ENCODE measurements at places on chromosomes 6 and 20.

- no peak for DNase-seq
These were observed 67.5 kb upstream of the PRL start for GRCh38 chr6:22364306-22364705.

GRCh38 chr6:93319304-93319703, 100.1 kb downstream of the EPHA7 start:
- no peak for DNase-seq

GRCh38 chr6:122997541-122998150, 1.6 kb downstream of the CLVS2 start:
- DNase-seq, result peak; percentile 47

DNA sequence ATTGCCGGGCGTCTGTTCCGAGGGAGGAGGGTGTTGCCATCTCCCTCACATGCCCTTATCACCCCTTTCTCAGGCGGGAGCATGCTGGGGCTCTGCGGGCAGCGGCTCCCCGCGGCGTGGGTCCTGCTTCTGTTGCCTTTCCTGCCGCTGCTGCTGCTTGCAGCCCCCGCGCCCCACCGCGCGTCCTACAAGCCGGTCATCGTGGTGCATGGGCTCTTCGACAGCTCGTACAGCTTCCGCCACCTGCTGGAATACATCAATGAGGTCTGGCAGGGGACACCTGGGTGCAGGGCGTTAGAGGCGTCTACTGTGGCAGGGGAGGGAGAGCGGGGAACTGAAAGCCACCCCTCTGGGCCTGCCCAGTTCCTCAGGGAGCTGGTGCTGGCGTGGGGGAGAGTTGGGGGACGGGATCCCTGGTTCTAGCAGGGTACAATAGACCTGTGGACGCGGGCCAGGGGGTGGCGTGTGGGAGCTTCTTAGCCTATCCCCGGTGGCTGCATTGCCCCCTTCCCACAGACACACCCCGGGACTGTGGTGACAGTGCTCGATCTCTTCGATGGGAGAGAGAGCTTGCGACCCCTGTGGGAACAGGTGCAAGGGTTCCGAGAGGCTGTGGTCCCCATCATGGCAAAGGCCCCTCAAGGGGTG, 697 bp downstream of the PPT2 start:
- DNase-seq, result peak; percentile 52

DNA sequence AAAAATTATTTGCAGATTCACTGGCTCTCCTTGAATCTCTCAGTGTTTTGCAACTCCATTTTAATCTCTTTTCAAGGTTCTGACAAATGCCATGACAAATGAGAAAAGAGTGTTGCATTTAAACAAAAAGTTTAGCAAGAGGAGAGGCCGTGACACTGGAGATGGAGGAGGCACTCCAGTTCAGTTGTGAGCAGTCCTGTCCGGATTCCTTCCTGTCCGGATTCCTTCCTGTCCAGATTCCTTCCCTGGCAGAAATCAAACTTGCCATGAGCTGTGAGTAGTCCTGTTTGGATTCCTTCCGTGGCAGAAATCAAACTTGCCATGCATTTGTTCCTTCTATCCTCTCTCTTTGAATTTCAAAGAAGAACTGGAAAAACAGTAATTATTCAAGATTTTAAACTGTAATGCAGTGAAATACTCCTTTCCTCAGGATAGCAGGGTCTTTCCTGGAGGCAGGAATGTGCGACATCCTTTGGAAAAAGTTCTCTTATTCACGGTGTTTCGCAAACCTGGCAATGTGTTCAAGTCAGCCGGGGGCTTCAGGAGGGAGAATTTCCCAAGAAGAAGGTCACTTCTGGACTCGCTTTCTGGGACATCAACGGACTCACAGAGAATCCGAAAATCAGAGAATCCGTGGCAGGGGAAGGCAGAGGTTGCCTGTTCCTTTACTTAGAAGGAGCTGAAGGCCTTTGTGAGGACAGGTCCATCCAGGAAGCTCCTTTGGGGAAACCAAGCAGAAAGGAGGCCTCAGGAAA, 48.7 kb upstream of the DACT2 start:
- DNase-seq, result no peak

- no peak for DNase-seq
These were observed 26.8 kb upstream of the CLIC5 start for GRCh38 chr6:46042355-46042999.

DNA sequence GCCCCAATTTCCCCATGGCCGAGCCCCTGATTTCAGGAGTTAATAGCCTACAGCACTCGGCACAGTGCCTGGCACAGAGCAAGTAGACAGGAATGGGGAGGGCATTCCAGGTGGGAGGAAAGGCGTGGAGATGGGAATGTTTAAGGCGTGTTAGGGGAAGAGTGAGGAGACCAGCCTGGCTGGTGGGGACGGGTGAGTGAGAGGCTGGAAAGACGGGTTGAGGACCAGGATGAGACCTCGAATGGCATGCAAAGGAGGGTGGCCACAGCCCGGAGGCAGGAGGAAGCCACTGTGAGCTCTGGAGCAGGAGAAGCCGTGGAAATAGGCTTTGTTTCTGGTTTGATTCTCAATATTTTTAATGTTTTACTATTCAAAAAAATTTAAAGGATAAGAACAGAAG, 49.5 kb downstream of the CEBPB start:
- no peak for DNase-seq

GRCh38 chr20:11502061-11502460, 415.6 kb upstream of the BTBD3 start:
- DNase-seq, result no peak

GRCh38 chr6:152821525-152821924, 70.9 kb downstream of the VIP start:
- DNase-seq, result peak; percentile 40

DNA sequence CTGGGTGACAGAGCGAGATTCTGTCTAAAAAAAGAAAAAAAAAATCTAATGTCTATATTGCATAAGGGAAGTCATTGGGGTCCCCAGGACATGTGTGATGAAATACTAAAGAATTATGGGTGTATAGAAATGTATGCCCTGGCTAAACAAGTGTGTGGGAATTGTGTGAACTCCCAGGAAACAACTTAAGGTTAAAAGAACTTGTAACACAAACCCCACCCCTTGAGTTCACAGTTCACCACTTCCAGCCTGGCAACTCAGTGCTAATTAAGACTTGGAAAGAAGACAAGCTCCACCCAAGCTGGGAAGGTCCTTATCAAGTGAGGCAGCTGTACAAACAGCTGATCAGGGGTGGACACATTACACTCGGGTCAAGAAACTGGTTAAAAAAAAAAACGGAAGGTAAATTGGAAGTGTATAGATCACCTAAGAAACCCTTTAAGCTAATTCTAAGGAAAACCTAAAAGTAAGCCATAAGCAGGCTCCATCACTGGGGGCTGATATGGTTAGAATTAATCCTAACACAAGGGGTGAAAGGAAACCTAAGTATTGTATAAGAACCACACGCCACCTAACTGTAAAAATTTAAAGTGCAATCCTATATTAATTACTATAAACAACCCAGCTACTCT, 25.2 kb downstream of the HLA-A start:
- no peak for DNase-seq

DNA sequence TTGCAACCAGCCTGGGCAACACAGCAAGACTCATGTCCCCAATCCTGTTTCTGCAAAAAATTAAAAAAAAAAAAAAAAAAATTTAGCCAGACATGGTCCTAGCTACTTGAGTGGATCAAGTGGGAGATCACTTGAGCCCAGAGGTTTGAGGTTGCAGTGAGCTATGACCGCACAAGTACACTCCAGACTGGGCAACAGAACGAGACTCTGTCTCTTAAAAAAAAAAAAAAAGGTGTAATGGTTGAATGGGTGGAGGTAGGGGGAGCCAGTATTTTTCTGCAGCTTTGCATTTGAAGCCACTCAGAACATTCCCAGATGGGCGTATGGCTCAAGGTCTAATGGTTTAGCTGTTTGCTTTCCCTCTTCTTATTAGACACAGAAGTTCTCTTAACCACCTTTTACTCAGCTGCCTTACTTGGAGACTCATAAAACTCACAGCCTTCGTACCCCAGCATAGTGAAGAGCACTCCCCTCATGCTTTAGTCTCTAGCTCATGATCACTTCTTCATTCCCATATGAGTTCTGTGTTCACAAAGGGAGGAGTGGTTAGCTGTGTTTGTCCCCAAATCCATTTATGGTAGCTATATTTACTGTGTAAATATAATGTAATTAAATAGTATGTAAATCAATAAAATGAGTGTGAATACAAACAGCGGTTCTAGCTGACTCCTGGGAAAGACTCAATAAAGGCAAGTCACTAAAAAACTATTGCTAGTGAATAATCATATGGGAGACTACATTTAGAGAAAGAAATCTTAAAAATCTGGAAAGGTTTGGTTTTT, 9.0 kb downstream of the FKBP1A start:
- DNase-seq, result no peak

DNA sequence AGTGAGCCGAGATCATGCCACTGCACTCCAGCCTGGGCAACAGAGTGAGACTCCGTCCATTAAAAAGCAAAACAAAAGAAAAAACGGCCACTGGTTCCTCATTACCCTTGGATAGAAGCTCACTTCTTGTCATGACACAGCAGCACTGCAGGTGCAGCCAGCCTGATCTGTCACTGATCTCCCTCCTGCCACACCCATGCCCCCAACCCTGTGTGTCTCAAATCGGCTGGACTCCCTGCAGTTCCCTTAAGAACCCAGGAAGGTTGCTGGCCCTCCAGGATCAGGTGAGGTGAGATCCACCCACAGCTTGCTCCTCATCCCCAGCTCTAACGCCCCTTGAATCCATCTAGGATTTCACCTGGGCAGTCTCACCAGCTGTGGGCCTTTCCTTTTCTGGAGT, 26.3 kb upstream of the NNAT start:
- no peak for DNase-seq
